ENCODE measurements at places on chromosomes 3 and 15. TPM values are rescaled to one million over a fixed set of nuclear protein-coding genes. Genes with fewer than 3 reads are reported as not detected.

The DLL4 gene
- 3.6 TPM for total RNA-seq

The BCL6 gene
- 7.7 TPM for total RNA-seq

The RHO gene
- total RNA-seq, result not detected

The PPP2R3A gene
- 20.2 TPM for total RNA-seq

The APBA2 gene
- total RNA-seq, result 5.8 TPM

The PAQR5 gene
- total RNA-seq, result 0.96 TPM

Data from umbilical cord (tissue), 2 donors.